ENCODE measurements at places on chromosomes 1 and 21. TPM values are rescaled to one million over a fixed set of nuclear protein-coding genes. Genes with fewer than 3 reads are reported as not detected.

DNA sequence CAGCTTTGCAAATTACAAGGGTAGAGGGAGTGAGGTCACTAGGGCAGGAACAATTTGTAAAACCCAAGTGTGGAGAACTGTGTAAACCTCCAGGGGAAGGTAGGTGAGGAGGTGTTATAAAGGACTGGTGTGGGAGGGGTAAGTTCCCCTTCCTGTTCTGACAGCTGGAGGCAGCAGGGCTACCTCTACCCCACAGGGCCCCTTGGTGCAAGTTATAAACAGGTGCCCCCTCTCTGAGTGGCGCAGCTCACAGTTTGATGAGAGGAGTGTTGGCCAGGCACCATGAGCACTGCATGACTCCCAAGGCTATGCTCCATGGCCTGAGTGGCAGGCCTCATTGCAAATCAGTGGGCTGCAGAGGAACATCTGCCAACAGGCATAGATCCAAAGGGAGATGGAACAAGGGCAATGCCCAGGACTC is 41.0 kb downstream of the MFSD2A start:
- no peak for DNase-seq

- DNase-seq, result peak; percentile 90
Observed at GRCh38 chr1:109089242-109090015, 1.1 kb upstream of the TMEM167B start.

DNA sequence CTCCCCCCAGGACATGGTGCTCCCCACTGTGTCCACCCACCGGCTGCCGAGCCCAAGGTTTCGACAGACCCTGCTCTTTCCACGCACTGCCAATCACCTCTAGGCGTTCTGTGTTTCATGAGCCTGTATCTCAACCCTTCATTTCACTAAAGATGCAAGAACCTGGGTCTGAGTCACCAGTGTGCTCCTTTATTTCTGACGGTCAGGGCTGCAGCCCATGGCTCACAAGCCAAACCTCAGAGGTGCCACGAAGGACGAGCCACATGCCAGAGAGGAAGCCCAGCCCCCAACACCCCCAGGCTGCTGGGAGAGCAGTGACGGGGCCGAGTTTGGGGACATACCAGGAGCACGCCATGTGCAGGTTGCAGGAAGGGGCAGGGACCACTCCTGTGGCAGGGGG is 79.2 kb upstream of the ARHGEF16 start:
- DNase-seq, result no peak

GRCh38 chr1:115694805-115695204 is 53.0 kb downstream of the VANGL1 start:
- no peak for DNase-seq

- DNase-seq, result no peak
Observed at GRCh38 chr1:159510229-159510541, 25.6 kb downstream of the OR10J5 start.

DNA sequence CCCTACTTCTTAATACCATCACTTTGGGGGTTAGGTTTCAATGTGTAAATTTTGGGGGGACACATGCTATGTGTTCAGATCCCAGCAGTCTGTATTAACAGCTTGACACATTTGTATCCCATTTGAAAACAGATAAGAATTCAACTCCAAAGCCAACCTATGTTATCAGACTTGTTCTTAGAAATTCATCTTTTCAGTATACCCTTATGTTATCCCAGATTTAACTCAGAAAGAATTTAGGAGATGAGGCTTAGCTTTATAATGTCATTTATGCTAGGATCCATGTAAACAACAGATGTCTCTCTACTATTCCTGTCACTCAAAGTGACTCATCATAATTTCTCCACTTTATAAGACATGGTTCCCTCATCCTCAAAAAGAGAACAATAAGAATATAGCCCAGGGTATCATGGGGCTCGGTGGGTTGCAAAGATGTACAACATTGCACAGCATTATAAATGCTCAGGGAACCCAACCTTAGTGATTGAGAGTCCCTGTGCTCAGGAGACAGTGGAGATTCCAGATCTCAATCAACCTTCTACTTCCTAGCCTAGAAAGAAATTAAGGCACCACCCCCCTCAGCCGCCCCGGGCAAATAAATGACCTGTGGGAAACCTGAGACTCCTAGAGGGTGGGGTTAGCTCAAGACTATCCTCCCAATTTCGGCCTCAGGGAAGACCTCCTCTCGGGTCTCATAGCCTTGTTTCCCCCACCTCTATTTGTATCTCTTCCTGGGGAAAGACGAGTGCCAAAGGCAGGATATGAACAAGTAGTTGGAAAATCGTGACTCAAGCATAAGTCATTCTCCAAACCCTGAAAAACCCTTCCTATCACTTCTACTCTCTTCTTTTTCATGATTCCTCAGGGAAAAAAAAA is 265.1 kb upstream of the CAMK1G start:
- DNase-seq, result no peak

- DNase-seq, result no peak
Observed at GRCh38 chr1:233695901-233696300, 82.0 kb downstream of the KCNK1 start.

GRCh38 chr1:101293461-101294051 is 56.7 kb downstream of the S1PR1 start:
- DNase-seq, result no peak

DNA sequence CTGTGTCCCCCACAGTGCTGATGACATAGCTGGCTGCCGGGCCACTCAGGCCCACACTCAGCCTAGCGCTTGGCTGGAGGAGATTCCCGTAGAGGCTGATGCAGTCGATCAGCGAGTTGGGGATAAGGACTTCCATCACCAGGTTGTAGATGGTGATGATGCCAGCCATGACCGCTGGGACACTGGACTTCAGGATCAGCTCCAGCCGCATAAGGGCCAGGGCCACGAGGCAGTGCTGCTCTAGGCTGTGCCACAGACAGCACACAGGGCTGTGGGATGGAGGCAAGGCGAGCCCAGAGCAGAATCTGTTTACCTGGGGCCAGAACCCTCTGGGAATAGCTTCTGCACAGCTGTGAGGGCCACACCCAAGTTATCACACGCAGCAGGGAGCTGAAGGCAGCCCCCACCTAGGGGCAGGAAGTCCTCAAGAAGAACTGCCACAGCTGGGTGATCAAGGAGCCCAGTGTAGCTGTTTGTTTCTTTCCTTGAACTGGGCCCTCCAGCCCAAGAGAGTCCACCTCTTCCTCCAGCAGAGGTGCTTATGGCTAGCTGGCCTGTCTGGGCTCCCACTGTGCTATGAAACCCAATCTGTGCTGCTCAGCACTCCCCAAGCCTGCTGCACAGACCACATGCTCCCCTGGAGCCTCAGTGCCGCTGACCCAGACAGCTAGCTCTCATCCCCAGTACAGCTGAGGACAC is 6.2 kb downstream of the SLC2A1 start:
- peak; percentile 37 for DNase-seq

DNA sequence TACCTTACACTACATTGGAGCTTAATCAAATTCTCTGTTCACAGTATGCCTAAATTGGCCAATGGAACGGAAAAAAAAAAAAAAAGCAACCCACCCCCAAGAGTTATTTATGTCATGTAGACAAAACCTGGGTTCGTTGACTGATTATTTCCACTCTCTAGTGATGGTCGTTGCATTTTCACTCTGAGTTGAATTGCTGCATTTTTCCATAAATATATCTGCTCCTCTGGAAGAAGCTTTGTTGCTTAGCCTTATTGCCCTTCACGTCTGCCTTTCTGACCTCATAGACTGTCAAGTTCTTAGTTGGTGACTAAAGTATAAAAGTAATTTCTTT is 90.2 kb upstream of the RUNX1 start:
- no peak for DNase-seq

DNA sequence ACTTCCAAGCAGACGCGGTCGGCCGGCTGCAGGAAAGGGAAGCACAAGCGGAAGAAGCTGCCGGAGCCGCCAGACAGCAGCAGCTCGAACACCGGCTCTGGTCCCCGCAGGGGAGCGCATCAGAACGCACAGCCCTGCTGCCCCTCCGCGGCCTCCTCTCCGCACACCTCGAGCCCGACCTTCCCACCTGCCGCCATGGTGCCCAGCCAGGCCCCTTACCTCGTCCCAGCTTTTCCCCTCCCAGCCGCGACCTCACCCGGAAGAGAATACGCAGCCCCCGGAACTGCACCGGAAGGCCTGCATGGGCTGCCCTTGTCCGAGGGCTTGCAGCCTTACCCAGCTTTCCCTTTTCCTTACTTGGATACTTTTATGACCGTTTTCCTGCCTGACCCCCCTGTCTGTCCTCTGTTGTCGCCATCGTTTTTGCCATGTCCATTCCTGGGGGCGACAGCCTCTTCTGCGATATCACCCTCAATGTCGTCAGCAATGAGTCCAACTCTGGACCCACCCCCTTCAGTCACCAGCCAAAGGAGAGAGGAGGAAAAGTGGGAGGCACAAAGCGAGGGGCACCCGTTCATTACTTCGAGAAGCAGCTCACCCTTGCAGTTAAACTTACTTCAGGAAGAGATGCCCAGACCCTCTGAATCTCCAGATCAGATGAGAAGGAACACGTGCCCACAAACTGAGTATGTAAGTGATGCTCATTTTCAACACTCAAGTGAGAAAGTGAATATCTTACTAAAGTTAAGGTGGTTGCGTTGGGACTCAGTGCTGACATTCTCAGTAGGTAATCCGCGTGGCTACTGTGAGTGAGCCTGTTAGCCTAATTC is 25.5 kb downstream of the UTS2 start:
- DNase-seq, result no peak

DNA sequence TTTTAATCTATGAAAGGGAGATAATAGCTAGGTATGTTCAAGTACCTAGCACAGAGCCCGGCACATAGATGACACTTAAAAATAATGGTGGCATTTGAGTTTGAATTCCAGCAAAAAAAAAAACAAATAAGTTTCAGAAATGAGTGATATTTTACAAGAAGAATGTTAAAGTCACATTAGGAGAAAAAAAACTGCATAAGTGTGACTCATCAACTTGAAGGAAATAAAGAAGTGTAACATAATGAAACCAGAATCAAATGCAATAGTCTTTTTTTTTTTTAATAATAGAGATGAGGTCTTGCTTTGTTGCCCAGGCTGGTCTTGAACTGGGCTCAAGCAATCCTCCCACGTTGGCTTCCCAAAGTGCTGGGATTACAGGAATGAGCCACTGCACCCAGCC is 17.1 kb downstream of the DNASE2B start:
- no peak for DNase-seq

DNA sequence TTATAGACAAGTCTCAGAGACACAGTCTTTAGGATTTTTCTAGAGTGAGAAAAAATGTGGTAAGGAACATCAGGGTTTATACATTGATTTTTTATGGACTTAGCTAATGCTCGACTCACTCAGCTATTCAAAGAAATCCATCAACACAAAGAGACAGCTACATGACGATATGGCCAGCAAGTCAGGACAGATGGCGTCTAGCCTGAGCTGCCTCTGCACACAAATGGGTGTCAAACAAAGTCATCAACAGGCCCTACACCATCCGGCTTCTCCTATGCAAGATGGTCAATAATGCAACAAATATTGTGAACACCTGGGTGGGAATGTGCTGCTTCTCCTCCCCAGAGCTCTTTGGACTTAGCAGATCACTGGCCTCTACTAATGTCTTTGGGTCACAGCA is 13.3 kb upstream of the ERICH3 start:
- no peak for DNase-seq

DNA sequence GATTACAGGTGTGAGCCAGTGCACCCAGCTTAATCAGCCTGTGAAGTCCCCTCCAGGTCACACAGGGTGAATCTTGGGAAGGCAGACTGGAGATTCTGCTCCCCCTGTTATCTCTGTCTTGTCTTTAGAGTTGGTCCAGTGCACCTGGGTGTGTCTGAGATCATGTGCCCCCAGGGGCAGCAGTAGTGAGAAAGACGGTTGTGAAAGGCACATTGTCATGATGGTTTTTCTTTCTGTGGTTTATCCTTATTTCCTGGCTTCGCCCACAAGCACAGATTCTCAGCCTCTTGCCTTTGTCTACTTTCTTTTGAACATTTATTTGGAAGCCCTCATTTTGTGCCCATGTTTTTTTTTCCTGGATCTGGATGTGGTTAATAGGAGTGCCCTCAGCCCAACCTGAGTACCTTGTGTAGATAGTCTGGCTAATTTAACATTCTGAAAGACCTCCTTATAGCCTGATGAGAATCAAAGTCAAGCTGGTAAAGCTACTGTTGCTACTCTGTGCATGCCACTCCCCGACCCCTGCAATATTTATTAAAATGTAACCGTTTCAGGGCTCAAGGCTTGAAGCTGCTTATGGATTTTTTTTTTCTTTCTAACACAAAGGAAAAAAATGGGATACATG is 23.7 kb downstream of the UCK2 start:
- DNase-seq, result no peak

- DNase-seq, result peak; percentile 71
Observed at GRCh38 chr1:88608139-88608943, 75.7 kb upstream of the PKN2 start.

GRCh38 chr1:44947063-44947773 is 39.2 kb downstream of the EIF2B3 start:
- no peak for DNase-seq

DNA sequence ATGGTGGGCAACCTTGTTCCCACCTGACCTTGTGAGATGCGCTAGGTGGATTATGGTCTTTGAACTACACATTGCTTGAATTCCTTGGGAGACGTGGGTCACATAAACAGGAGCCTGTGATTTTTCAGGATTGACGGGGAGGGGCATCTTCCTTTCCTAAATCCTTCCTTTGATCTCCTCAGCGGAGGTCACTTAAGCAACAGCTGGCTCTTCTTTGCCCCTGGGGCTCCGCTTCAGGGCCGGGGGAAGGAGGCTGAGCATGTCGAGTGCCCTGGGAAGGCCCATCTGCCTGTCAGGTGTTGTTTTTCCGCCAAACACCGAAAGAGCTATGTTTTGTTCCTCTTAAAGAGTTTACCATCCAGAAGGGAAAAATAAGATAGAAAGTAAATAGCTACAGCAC is 40.6 kb downstream of the KIF26B start:
- no peak for DNase-seq

GRCh38 chr1:110136911-110137310 is 13.4 kb upstream of the SLC6A17 start:
- DNase-seq, result no peak

IFI44L gene
- total RNA-seq, result 1.6 TPM

A3GALT2 gene
- 0.10 TPM for total RNA-seq

ZDHHC18 gene
- total RNA-seq, result 30.0 TPM

POMGNT1 gene
- total RNA-seq, result 53.5 TPM

HSF2BP gene
- 0.13 TPM for total RNA-seq

ARHGEF16 gene
- 124 TPM for total RNA-seq

MIER1 gene
- total RNA-seq, result 10.8 TPM

Measured in HT-29 (cell line).